ENCODE measurements at places on chromosomes 4 and X.

DNA sequence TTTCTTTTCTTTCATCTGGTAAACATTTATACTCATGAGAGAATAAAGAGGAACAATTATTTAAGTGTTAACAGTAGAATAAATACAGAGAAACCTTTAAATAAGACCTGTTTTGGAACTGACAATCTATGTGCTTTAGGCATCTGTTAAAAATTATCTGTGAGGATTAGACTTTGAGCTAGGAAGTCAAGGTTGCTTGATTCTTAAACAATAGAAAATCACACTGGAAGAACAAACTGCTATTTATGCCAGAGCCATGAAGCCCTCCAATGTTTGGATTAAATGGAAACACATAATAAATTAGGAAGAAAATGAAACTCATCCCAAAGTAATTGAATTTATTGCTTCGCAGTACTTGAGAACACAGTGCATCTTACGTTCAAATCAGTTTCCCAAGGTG, 207.2 kb upstream of the NPY2R start:
- DNase-seq: no peak

- DNase-seq: no peak
These were observed 323.7 kb downstream of the STK32B start for GRCh38 chr4:5374994-5375393.

GRCh38 chrX:2263203-2263602, 237.6 kb downstream of the DHRSX start:
- no peak for DNase-seq

GRCh38 chr4:126753592-126753991, 879.2 kb upstream of the INTU start:
- no peak for DNase-seq

DNA sequence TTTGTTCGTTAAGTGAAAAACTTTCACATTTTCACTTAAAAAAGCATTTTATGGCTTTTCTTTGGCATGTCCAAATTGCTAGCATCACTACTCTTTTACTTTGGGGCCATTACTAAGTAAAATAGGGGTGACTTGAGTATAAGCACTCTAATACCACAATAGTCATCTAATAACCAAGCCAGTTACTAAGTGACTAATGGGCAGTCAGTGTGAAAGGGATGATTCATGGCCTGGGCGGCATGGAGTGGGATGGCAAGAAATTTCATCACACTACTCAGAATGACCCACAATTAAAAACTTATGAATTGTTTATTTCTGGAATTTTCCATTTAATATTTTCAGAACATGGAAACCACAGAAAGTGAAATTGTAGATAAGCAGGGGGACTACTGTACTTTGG, 60.9 kb downstream of the BMP15 start:
- DNase-seq: no peak

GRCh38 chrX:79336869-79337815, 30.0 kb downstream of the ITM2A start:
- no peak for DNase-seq

DNA sequence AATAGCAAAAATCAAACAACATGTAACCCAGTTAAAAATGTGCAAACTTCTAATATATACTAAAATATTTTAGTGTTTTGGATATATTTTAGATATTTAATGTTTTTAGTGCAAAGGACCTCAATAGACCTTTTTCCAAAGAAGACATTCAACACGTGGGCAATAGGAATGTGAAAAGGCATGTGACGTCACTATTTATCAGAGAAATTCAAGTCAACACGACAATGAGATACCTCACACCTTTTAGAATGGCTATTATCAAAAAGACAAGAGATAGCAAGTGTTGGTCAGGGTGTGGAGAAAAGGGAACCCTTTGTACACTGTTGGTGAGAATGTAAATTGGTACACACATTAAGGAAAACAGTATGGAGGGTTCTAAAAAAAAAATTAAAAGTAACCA, 115.6 kb upstream of the FAM47B start:
- DNase-seq: no peak

GRCh38 chr4:140641105-140641555, 72.4 kb upstream of the UCP1 start:
- DNase-seq: no peak

DNA sequence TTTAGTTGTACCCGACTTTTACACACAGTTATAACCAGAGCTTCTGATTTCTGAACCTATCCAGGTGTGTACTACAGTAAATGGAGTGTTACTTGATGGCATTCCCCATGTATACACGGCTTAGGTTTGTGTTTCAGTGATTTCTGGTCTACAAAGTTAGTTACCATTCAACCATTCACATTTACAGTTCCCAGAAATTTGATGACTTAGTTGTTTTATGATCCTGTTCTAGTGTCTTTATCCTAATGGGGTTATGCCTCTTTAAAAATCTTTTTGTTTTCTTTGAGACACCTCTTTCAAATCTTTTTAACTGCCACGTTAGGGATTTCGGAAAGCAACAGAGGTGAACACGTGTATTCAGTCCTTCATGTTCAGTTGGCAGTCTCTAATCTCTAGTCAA, 23.4 kb downstream of the CPEB2 start:
- no peak for DNase-seq

GRCh38 chr4:152296386-152296785, 239.5 kb downstream of the FBXW7 start:
- no peak for DNase-seq

DNA sequence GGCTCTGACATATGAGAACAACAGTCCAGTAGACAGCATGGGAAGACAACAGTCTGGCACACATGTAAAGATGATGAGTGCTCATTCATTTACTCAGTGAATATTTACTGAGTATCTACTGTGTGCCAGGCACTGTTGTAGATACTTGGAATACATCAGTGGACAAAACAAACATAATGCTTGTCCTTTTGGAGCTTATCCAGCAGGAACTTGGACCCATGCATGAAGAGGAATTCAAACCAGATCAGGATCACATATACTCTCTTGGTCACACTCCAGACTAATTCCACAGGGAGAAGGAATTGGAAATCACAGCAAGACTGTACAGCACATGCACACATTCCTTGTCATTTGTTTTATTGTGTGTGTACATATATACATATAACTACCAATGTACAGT, 217.6 kb upstream of the TTC29 start:
- no peak for DNase-seq

DNA sequence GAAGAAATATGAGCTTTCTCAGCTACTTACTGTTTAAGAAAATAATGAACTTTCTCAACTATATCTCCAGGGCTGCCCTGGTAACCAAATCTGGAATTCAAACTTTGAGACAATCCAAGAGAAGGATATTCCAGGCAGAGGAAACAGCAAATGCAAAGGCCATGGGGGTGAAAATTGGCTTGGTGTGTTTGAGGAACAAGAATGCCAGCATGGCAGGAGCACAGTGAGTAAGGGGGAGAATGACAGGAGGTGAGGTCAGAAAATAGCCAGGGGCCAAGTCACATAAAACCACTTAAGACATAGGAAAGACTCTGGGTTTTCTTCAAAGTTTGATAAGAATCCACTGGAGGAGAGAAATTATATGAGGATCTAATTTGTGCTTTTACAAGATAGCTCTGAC, 27.2 kb upstream of the BTC start:
- no peak for DNase-seq

DNA sequence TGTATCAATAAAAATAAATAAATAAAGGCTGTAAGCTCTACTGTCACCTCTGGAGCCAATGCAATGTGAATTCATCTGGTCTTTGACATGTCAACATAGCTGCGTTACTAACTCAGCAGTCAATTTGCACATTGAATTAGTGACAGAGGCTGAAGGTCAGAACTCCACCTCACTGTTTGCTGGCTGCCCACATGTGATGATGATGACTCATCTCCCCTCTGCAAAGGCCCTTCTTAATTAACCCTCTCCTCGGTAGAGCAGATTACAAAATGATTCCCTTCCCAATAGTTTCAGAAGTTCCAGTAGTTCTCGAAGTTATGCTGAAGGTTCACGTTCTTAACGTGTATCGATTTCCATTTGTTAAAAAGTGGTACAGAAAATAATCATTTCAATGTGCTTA, 1626.0 kb upstream of the TENM3 start:
- DNase-seq: no peak

DNA sequence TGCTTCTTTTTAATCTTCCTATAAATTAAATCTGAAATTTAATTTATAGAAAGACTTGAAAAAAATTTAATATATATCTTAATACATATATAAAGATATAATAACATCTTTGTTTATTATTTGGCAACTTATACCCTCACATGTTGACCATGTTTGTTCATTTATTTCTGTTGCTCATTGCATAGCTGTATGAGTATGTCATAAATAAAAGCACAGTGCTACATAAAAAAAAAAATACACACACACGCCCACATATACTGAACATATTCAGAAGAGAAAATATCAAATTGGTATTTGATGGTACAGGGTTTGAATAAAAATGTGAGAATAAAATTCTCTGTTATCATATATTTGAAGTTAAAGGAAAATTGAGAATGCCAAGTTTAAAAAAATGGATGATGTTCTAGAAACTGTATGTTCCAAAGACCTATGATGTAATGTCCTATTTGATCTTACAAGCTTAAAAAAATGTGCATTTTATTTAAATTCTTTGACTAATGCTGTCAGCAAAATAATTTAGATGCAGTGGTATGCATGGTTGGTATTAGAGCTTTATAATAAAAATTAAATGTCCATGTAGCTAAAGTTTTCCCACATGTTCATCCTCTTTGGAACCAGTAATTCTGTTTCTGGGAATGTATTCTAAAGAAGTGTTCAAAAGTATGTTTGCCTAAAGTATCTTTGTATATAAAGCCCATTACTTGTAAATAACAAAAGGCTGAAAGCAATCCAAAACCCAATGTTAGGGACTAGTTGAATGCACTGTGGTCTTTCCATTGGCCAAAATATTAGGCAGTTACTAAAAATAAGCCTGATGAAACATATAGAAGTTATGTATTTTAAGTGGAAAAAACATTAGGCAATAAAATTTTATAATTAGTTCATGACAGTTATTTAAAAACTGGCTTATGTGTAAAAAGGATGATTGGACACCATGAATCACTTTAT, 12.9 kb downstream of the TMEM184C start:
- DNase-seq: no peak

DNA sequence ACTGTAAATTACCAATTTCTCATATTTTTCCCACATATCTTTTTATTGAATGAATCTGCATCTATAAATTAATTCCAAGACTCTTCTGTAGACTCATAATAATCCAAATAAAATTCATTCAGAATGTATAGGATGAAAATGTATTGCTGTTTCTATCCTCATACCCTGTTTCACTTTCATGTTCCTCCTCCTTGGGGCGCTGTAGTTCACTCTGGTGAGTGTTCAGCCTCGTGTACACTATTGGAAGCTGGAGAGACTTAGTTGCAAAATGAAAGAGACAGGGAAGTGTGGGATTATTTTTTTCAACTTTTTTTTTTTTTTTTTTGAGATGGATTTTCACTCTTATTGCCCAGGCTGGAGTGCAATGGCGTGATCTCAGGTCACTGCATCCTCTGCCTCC, 296.1 kb downstream of the TLL1 start:
- peak; percentile 41 for DNase-seq

DNA sequence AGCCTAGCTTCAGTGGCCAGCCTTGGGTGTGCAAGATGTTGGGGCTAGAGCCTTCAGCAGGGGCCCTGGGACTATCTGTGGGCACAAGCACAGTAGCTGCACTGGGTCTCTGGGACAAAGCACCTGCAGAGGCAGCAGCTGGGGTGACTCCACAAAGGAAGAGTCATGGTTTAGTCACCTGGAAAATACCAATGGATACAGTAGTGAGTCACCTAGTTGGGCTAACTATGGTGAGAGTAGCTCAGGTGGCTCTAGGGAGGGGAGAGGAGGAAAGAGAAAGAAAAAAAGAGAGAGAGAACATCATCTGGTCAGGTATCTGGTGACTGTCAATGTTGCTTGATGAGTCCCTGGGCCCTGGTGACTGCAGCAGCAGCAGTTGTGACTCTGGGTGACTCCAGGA, 72.9 kb upstream of the SPIN4 start:
- DNase-seq: no peak

- no peak for DNase-seq
These were observed 105.0 kb downstream of the ABCB7 start for GRCh38 chrX:75051047-75051446.

GRCh38 chr4:5200513-5200912, 149.2 kb downstream of the STK32B start:
- DNase-seq: no peak

GRCh38 chrX:10608099-10608498, 12.3 kb downstream of the MID1 start:
- DNase-seq: no peak

- no peak for DNase-seq
These were observed 49.7 kb upstream of the DHRSX start for GRCh38 chrX:2550328-2551020.

DNA sequence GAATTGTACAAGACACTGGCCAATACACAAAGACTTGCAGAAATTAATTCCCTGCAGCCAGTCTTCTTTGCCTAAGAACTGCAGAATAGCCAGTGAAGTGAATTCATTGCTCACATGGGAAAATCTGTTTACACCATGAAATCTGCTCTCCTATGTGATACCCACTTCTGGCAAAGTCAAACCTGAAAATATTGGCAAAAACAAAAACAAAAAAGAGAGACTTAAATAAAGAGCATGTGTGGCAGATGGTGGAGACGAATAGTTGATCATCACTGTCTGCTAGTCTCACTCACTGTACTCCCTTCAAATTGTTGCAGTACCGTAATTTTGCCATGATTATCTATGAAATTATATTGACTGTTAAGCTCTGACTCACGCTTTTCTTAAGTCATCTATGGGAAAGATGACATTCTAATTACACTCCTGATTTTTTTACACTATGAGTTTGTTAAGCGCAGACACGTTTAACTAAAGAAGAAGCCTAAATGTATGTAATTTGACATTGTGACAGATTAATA, 406.8 kb downstream of the PCDH7 start:
- DNase-seq: no peak

DNA sequence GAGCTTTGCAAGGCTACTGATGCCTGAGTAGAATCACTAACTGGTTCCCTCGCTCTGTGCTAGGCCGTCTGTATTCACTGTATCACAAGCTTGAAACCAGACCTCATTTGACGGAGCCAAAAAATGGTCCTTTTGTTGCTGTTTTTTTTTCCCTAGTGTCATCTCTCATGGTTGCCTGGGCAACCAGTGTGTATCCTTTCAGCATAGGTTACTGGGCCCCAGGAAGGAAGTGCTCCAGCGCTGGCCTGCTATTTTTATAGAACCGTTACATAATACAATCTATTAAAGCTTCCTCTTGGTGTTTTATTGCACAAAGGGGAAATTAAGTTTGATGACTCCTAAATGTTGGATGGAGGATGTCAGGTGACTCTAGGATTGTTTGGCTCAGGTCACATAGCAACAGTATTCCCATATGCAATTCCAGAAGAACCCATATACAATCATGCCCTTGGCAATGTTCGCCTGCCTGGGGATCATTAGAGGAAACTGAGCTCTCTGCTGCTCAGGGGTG, 220.4 kb downstream of the SPRY1 start:
- DNase-seq: no peak

DNA sequence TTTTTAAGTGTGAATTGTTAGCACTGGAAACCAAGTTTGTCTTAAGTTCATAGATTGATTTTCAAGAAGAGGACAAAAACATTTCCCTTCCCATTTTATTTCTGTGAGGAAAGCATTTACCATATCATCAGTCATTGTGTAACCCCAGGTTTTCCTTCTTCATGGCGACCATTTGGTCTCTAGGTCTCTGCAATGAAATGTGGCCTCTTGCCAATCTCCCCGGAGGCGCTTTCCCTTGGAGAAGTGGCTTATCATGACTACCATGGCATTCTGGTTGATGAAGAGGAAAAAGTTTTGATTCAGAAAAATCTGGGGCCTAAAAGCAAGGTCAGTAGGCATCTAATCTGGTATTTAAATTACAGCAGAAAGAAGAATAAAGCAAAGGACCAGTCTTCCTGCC, 54.4 kb downstream of the ADD1 start:
- no peak for DNase-seq

GRCh38 chr4:169341490-169341889, 70.7 kb upstream of the SH3RF1 start:
- DNase-seq: peak; percentile 72
